Cardiac fibroblast (primary cell): ENCODE measurements at places on chromosomes 2 and 18.
A peak's percentile ranks its signal among the peaks of the same experiment; 100 is the strongest.

- DNase-seq = no peak
These were observed 112.2 kb upstream of the PXDN start for GRCh38 chr2:1856475-1856874.

GRCh38 chr18:76405280-76405679, 89.8 kb downstream of the ZNF516 start:
- DNase-seq = no peak

DNA sequence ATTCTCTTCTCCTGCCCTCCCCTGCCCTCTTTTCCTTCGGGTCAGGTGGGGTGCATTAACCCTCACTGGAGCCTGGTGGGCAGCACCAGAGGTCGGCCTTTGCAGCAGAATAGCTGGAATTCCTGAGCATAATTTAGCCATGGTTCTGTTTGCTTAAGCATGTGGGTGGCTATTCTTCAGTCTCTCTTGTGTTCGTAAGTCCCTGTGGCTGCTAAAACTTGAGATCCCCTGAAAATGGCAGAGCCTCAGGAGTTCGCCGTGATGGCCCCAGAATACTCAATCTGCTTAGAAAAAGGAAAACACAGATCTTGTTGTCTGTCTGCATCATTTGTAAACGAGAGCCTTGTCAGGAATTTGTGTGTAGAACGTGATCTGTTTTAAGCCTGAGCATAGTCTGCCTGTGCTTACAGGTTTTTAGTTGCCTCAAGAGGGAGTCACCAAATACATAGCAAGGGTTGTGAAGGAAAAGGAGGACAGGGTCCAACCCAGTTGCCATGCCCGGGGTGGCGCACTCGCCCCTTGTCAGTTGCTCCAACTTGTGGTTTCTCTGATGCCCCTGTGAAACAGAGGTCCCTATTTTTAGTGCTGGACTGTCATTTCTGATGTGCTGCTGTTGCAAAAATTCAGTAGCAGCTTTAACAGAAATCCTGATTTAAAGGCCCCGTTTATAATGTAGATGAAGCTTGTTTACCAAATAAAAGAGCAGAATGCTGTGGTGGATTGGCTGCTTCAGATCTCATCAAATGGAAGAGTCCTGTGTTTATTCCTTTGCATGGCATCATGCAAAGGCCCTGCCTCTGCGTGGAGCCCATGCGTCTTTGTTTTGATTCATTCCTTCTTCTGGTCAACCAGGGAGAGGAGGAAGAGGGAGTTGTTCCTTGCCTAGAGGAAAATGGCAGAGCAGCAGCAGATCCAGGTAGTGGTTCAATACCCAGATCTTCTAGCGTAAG, 74.8 kb downstream of the WDSUB1 start:
- no peak for DNase-seq

DNA sequence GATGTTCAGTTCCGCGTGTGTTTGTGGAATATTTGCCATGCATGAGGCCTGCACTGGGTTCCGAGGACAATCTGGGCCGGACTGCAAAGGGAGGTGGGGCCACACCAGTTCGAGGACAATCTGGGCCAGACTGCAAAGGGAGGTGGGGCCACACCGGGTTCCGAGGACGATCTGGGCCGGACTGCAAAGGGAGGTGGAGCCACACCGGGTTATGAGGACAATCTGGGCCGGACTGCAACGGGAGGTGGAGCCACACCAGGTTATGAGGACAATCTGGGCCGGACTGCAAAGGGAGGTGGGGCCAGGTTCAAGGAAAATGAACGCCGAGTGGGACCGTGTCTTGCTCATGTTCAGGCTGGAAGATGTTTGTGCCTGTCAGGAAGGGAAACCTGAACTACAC, 97.8 kb upstream of the HDAC4 start:
- DNase-seq = no peak

DNA sequence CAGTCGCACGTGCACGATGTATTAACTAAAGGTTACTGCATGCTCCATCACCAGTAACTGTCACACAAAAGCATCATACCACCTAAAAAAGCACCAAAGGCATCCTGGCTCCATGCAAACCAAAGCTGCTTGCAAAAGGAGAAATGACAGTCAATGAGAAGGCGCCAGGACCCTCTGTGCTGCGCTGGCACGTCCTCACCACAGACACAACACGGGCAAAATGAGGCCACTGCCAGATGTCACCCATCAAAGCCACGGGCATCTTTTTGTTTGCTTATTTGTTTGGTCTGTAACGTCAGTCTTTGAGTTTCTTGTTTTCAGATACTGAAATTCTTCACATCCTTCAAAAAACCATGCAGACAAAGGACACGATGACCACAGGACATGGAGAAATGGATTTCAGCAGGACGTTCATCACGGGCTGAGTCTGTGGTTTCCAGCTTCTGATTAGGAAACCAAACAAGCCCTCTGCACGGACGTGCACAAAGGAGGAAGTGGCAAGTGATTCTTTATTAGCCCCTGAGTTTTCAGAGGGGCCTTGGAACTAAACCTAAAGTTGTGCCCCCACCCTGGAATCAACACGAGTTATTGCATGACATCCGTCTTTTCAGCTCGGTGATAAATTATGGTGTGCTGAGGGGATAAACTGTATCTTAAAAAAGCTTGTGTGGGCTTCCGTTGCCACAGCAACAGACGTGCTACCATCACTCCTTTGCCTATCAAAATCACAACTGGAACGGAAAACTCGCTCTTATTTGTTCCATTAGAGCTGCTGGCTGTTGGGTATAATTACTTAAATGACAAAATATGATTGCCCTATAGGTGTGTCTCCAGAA, 181.8 kb downstream of the EIPR1 start:
- DNase-seq = no peak

DNA sequence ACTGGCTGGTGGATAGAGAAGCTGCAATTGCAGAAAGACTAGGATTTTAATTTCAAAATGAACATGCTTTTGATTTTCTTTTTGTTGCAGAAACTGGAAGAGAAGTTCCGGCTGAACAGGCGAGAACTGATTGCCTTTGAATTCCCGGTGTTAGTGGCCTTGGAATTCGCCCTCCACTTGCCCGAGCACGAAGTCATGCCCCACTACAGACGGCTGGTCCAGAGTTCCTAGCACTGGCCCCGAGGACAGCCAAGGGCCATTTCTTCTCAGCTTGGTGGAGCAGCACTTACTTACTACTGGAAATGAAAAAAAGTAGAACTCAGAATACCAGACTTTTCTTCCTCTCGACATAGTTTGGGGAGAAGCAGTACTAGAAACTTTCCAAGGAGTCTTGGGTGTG, 121.9 kb downstream of the CABLES1 start:
- DNase-seq = no peak

DNA sequence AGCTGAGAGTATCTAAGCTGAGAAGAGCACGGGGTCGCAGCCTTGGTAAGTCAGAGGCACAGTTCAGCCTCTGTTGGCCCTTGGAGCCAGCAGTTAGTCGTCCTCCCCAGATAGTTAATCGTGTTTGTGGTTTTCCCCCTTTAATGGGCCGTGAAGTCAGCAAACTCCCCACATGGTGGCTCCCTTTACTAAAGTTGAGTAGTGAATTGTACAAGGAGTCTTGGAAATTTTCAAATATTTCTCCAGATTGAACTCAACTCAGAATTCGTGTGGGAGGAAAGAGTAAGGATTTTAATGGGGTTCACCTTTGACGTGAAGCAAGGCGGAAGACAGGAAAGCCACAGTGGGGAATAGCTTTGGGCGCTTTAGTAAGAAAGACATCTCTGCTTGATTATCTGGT, 2.4 kb upstream of the ADCYAP1 start:
- peak; percentile 47 for DNase-seq

DNA sequence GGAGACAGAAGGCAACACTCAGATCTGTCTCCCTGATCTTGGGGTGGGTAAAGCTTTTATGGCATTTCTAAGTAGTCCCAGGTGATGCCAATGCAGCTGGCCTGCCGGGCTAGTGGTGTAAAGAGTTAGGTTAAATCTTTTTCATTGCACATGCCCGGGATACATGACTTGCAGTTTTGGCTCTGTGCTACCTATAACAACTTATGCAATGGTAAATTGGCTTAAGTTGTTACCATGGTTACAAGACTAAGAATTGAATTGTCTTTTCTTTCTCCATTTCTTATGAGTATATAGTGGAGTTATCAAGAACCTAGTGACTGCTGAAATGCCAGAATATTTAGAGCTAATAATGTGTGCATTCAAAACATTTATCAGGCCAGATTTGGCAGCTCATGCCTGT, 5.3 kb upstream of the FAM110C start:
- no peak for DNase-seq

- peak; percentile 35 for DNase-seq
These were observed 132.4 kb upstream of the FSHR start for GRCh38 chr2:49286726-49287125.

GRCh38 chr2:119198240-119198840, 25.3 kb upstream of the STEAP3 start:
- peak; percentile 70 for DNase-seq

DNA sequence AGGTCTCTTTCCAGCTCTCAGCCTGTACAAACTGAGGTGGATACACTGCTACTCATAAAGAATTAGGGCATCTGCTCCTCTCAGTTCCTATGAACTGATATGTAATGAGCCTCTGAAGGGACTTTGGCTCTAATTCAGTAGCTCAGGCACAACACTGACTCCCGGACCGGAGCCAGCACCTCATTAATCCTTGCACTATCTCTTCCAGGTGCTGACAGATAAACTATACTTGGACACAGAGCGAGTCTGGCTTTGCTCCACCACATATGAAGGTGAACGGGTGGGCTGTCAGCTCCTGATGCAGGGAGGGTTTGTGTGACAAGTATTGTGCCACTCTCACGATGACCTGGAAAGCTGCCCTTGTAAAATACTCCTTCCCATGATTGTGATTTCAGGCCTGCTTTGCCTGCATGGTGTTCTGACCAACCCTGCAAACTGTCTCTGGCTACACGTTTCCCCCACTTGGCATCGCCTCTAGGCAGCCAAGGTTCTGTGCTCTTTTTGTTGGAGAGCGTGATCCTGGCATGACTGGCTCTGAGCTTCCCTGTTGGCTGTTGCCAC, 111.6 kb upstream of the LMAN1 start:
- no peak for DNase-seq

GRCh38 chr2:230878599-230879188, 14.0 kb downstream of the ITM2C start:
- DNase-seq = no peak

DNA sequence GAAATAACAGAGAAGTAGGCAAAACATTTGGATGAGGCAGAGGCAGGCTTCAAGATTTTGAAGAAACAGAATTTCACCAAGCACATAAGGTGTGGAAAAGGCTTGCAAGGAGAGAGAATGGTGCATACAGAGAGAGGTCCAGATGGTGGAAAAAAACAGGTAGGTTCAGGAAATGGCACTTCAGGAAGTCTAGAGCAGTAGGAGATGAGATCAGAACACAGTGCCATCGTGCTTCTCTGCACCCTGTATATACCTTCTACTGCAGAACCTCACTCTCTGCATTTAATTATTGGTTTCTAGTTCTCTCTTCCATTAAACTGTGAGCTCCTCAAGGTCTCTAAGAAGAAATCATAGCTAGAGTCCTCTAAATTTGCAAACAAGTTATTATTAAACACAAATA, 2.4 kb downstream of the PAIP2B start:
- no peak for DNase-seq

GRCh38 chr2:223043164-223043941, 8.6 kb upstream of the KCNE4 start:
- peak; percentile 20 for DNase-seq

DNA sequence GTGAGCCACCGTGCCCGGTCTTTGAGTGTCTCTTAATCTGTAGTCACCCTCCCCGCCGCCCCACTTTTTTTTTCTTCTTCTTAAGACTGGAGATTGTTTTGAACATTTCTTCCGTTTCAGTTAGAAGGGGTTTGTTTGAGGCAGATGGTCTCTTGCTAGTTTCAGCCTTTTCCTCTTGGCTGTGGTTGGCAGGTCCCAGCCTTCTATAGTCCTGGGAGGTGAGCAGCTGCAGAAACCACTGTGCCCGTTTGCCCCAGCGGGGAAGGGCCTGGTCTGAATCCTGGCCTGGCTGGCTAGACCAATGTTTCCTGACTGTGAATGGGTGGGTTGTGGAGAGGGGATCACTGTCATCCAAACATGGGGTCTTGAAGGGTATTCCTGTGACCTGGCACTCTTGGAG, 30.1 kb upstream of the MCFD2 start:
- no peak for DNase-seq
